ENCODE measurements at places on chromosomes 5 and 9.

DNA sequence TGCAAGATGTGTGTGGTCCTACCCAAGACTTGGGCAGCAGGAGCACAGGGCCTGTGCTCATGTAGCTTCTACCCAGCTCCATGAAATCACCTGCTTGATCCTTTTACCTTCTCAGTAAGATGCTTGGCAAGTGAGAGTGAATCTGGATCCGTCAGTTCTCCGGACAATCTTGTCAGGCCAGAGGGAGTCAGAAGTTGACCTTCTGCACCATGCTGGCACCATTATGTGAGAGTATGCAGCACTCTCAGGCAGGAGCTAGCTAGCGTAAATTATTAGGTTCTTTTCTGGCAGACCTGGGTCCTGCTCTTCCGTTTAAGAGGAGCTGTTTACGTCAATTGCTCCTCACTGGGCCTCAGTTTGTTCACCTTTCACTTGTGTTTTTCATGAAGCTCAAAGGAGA, 37.0 kb upstream of the ADAM19 start:
- no peak for DNase-seq

DNA sequence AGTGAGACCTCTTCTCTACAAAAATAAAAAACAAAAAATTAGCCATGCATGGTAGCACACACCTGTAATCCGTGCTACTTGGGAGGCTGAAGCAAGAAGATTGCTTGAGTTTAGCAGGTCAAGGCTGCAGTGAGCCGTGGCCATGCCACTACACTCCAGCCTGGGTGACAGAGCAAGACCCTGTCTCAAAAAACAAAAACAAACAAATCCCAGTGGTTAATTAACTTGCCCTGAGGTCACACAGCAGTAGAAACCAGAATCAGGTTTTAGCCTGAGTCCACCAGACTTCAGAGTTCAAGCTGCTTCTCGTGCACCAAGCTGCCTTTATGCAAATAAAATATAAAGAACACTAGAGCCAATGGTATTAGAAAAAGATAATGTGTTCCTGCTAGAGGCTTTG, 169.7 kb downstream of the GOLPH3 start:
- DNase-seq, result no peak

GRCh38 chr9:32423371-32423770, 38.9 kb downstream of the ACO1 start:
- DNase-seq, result peak; percentile 69

DNA sequence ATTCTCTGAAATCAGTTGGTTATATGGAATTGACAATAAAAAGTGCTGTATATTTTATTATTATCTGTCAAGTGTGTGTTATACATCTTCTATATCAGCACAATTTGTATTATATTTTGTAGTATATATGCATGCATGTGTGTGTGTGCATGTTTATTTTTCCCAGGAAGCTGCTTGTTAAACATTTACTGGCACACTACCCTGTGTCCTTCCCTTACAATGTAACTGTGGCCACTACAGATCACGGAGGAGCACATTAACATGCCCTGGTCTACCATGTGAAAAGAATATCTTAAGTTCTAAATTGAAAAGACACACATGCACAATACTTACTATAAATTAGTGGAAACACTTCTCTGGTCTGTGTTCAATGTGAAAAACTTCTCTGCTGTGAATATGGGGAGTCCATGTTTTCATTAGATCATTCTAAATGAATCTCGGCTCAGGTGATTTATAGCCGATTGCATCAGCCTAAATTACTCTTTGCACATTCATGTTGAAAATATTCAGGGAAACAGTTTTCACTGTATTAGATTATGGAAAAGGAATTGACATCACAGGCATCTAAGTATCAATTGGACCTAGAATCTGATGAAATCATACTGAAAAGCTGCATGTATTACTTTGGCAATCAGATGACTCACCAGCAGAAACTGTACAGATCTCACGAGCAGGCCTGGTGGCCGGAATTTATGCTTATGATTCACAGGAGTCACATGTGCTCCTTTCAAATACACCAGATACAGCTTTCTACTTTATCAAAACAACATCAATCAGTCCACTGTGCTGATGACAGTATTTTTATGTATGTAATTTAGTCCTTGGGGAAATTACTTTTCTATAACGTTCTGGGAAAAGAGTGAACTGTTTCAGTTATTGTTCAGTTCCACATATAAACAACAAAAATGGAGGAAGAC, 39.4 kb downstream of the LURAP1L start:
- DNase-seq, result peak; percentile 93

DNA sequence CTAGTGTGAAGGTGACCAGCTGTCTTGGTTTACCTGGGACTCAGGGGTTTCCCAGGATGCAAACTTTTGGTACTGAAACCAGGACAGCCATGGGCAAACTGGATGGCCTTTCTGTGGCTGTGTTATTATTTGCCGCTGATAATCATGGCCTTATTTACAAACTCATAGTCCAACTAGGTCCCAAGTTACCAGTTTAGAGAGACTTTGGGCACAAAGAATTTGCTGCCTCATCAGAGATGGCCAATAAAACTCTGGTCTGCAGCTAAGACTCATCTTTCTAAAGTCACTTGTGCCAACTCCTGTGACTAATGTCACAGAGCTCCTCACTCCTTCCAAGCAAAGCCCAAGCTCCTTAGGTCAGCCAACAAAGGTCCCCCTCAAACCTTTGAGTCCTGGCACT, 47.5 kb upstream of the PLPP6 start:
- DNase-seq, result no peak

DNA sequence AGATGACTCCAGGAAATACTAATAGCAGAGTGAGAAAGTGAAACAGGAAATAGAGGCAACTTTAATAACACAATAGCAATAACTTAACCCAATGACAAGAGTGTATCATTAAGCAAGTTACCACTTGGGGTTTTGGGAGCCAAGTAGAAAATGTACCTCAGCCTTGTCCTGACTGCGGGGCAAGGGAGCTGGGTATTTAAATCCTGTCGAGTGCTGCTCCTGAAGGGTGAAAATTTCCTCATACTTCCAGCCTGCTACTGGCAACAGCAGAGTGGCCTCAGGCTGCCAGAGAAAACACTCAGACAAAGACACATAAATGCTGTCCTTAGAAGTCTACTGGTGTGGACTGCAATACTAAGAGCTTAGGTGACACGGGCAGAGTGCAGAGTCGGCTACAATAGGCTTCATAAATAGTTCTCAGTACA, 112.5 kb upstream of the EMB start:
- DNase-seq, result no peak

- DNase-seq, result no peak
Measured at GRCh38 chr5:53405396-53405795, 75.0 kb upstream of the FST start.

GRCh38 chr5:117800261-117800660, 1188.1 kb downstream of the DTWD2 start:
- peak; percentile 14 for DNase-seq

GRCh38 chr5:149609640-149610219, 28.4 kb downstream of the ARHGEF37 start:
- no peak for DNase-seq

GRCh38 chr9:72579880-72580550, 58.6 kb downstream of the TMC1 start:
- DNase-seq, result peak; percentile 62
